Transverse colon (tissue), 4 donors: ENCODE measurements at places on chromosomes 2 and 18.

GRCh38 chr2:170301626-170302025 lies 123.7 kb downstream of the MYO3B start:
- H3K36me3 ChIP-seq: no peaks in the 10 kb centered on the region
- H3K27ac ChIP-seq: no peak overlapping the region
- no peak for DNase-seq
- no peaks in the 10 kb centered on the region for H3K27me3 ChIP-seq

DNA sequence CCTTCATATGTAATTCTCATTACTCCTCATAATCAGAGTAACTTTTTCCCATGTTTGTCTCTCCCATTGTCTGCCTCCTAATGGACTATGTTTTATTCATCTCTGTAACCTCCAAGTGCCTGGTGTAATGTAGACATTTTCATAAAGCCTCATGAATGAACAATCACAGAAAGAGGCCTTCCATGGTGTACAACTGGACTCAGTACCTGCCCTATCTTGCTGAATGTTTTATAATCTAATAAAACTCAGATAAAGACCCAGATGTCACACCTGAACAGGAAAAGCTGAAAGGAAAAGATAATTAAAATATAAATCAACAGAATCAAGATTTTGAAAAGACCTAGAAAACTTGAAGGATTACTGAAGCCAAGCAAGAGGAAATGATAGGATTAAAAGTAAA lies 36.7 kb downstream of the RAB1A start:
- peaks cover 12% of the 10 kb centered on the region for H3K4me1 ChIP-seq
- no peak overlapping the region for H3K4me3 ChIP-seq
- no peak for DNase-seq

DNA sequence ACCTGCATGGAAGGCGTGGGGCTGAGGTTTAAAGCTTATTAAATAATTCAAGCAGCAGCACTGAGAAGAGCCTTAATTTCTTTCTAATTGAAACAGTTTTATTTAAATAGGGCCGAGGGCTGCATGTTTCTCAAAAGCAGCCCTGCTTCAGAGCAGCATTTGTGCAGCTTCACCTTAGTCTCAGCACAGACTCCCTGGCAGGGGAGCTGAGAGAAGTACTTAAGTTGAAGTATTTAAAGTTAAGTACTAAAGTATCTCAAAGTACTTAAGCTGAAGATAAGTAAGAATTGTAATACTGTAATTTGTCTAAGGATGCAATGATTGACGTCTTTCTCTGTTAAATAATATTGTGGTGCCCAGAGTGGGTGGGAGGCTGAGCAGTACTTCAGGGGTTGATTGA lies 31.4 kb downstream of the IMPA2 start:
- peaks cover 63% of the 10 kb centered on the region for H3K4me1 ChIP-seq
- DNase-seq: no peak
- no peak overlapping the region for H3K4me3 ChIP-seq

GRCh38 chr2:133109772-133110171 lies 439.8 kb upstream of the LYPD1 start:
- H3K27me3 ChIP-seq: no peaks in the 10 kb centered on the region
- H3K4me3 ChIP-seq: no peak overlapping the region
- no peak overlapping the region for H3K27ac ChIP-seq
- no peak for DNase-seq

DNA sequence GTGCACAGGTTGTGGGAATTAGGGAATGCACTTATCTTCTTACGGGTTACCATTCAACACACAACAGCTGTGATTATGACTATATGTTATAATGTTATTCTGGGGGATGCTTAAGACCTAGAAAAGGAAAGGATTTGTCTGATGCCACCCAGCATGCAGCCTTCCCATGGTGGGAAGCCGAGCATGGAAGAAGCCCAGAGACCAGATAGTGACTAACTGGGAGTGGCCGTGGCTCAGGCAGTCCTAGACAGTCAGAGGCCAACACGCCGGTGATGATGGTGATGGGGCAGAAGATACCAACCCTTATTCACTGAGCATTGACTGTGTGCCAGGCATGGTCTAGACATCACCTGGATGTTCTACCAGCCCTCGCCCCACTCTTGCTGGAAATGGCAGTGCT lies 35.9 kb downstream of the CYRIA start:
- H3K4me3 ChIP-seq: no peak overlapping the region
- peaks cover 29% of the 10 kb centered on the region for H3K4me1 ChIP-seq
- H3K27me3 ChIP-seq: no peaks in the 10 kb centered on the region
- H3K27ac ChIP-seq: no peak overlapping the region
- no peaks in the 10 kb centered on the region for H3K36me3 ChIP-seq
